ENCODE measurements at places on chromosomes 6 and 20. TPM values are rescaled to one million over a fixed set of nuclear protein-coding genes. Genes with fewer than 3 reads are reported as not detected.

Gene PTGIS
- total RNA-seq = 18.9 TPM

Gene LRRC73
- 0.26 TPM for total RNA-seq

Gene ECT2L
- total RNA-seq = not detected

Gene DNMT3B
- total RNA-seq = 996 TPM

Gene SLC26A8
- total RNA-seq = 0.09 TPM

Gene PET117
- 24.1 TPM for total RNA-seq

DNA sequence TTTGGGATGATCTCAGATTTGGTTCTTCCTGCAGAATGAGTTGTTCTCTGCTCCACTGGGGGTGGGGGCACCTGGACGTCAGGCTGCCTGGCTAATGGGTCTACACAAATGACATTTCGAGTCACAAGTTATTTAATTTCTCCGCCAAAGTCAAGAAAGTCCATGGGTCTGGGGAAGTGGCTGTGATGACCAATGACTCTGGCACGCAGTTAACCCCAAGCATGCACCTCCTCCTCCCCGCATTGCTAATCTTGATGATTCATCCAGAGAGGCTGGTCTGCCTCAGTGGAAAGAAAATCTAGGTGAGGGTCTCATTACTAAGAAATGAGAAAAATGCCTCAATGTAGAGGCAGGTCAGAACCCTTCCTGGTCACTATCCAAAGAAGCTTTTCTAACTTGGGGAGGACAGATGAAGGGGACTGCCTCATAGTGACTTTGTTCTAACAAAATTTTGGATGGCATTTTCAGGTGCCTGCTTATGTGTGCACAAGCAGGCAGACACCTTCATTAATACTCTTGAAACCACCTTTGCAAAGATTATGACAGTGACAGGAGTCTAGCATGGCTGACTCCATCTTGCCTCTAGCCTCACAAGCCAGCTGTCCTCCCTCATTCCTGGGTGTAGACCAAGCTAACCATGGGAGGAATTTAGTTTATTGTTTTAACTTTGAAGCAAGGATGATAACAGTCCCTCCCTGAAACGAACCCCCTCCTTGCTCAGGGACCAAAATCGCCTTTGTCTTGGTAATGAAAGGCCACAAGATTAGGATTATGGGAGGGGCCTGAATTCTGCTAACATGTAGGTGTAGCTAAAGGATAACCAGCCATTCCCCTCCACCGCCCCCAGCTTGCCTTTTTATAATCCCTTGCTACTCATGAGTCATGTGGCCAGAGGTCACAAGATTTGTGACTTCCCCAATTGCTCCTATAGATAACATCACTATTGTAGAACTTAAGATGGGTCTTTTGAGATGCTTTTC, 98.6 kb upstream of the MRPS10 start:
- peak; percentile 71 for DNase-seq

- no peak for DNase-seq
Observed at GRCh38 chr6:13434777-13435176, 52.6 kb downstream of the GFOD1 start.

DNA sequence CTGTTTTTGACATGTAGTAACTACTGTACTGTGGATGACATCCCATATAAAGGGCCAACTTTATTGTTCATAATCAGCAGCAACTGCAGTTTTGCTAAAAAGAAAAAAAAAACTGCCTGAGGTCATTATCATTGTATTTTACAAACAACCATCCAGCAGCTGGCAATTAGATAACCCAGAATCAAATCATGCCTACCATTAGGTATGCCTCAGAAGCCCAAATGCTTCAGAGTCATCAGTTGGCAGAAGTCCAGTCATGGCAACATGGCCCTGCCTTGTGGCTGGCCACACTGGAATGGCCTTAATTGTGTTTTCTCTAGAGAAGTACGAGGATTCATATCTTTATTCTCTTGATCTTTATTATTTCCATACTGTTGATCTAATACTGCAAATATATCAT, 462.4 kb upstream of the NRSN1 start:
- no peak for DNase-seq

- DNase-seq = no peak
Observed at GRCh38 chr6:144295211-144295610, 10.1 kb downstream of the UTRN start.

DNA sequence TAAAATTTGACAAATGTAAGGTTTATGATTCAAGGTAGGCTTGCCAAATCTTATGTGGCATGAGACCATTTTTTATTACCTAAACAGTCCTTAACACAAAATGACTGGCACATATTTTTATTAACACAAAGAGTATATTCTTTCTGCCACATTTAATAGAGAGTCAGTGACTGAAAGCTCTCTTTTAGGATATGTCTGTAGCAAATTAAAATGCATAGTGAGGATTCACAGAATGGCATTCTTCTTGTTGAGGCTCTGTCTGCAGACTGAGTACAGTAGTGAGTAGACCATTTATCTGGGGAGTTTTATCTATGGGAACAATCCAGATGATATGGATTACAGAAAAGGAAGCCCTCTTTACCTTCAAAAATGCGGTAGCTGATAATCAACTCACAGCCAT, 56.5 kb downstream of the HAO1 start:
- DNase-seq = no peak
